ENCODE measurements at places on chromosomes 2 and 18.

GRCh38 chr18:78542204-78542603 lies 437.4 kb upstream of the SALL3 start:
- no peak for DNase-seq
- no peaks in the 10 kb centered on the region for H3K27me3 ChIP-seq
- no peaks in the 10 kb centered on the region for H3K4me1 ChIP-seq
- H3K4me3 ChIP-seq, result no peak overlapping the region
- H3K27ac ChIP-seq, result no peak overlapping the region

- H3K27ac ChIP-seq, result peak overlapping the region; percentile 60
- DNase-seq, result no peak
- H3K4me1 ChIP-seq, result peaks cover 28% of the 10 kb centered on the region
Observed at GRCh38 chr2:27021253-27022049, 11.3 kb upstream of the TMEM214 start.

GRCh38 chr2:64865073-64865830 lies 123.9 kb upstream of the SLC1A4 start:
- no peaks in the 10 kb centered on the region for H3K4me1 ChIP-seq
- peak overlapping the region; percentile 72 for H3K4me3 ChIP-seq
- H3K36me3 ChIP-seq, result no peaks in the 10 kb centered on the region

DNA sequence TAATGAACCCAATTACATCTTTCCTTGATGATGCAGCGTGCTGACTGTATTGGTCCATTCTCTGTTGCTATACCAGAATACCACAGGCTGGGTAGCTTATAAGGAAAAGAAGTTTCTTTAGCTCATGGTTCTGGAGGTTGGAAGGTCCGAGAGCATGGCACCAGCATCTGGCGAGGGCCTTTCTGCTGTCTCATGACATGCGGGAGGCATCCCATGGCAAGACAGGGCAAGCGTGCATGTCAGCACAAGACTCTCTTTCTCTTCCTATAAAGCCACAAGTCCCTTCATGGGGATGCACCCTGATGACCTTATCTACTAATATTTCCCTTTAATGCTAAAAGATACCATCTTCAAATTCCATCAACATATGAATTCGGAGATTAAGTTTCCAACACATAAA lies 122.8 kb upstream of the FHL2 start:
- no peak for DNase-seq
- H3K27me3 ChIP-seq, result no peaks in the 10 kb centered on the region
- H3K4me1 ChIP-seq, result no peaks in the 10 kb centered on the region
- H3K36me3 ChIP-seq, result no peaks in the 10 kb centered on the region
- H3K4me3 ChIP-seq, result no peak overlapping the region
